ENCODE measurements at places on chromosomes 11 and 22. TPM values are rescaled to one million over a fixed set of nuclear protein-coding genes. Genes with fewer than 3 reads are reported as not detected.

Gene TIGD3
- total RNA-seq: not detected

Gene APOL5
- not detected for total RNA-seq

Gene JHY
- 1.3 TPM for total RNA-seq

Gene FGF3
- not detected for total RNA-seq

Gene BATF2
- 0.21 TPM for total RNA-seq

Gene PLAAT5
- total RNA-seq: 0.21 TPM

Gene MS4A6E
- not detected for total RNA-seq

Gene ATXN10
- total RNA-seq: 82.1 TPM

GRCh38 chr11:123431619-123432018 is 1.6 kb downstream of the GRAMD1B start:
- peak overlapping the region; percentile 68 for H3K4me3 ChIP-seq
- no peaks in the 10 kb centered on the region for H3K27me3 ChIP-seq
- no peaks in the 10 kb centered on the region for H3K36me3 ChIP-seq
- peaks cover 3% of the 10 kb centered on the region for H3K4me1 ChIP-seq
- DNase-seq: no peak
- no peak overlapping the region for H3K27ac ChIP-seq

- H3K36me3 ChIP-seq: no peaks in the 10 kb centered on the region
- no peaks in the 10 kb centered on the region for H3K4me1 ChIP-seq
- no peak overlapping the region for H3K4me3 ChIP-seq
- no peak for DNase-seq
- H3K27me3 ChIP-seq: no peaks in the 10 kb centered on the region
Observed at GRCh38 chr11:96798445-96798844, 408.6 kb downstream of the JRKL start.

DNA sequence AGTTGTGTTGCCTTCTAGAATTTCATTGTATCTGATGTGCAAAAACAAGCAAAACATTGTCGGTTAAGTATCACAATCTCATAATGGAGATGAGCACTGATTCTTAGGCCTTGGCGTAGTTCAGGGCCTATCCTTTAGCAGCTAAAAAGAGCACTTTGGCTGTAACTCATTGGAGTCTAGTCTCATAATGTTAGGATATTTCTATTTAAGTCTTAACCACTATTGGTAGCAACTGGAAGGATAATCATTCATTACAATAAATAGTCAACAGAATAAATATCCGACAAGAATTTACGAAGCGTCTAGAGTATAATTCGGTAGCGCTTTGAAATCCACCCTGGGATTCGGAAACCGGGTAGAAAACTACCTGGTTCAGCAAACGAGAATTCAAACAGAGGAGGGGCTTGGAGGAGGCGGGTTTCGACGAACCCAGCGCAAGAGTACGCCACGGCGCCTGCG is 461 bp upstream of the EED start:
- H3K36me3 ChIP-seq: no peaks in the 10 kb centered on the region
- H3K27ac ChIP-seq: peak overlapping the region; percentile 98
- peak; percentile 54 for DNase-seq
- no peaks in the 10 kb centered on the region for H3K27me3 ChIP-seq
- H3K4me1 ChIP-seq: peaks cover 3% of the 10 kb centered on the region

DNA sequence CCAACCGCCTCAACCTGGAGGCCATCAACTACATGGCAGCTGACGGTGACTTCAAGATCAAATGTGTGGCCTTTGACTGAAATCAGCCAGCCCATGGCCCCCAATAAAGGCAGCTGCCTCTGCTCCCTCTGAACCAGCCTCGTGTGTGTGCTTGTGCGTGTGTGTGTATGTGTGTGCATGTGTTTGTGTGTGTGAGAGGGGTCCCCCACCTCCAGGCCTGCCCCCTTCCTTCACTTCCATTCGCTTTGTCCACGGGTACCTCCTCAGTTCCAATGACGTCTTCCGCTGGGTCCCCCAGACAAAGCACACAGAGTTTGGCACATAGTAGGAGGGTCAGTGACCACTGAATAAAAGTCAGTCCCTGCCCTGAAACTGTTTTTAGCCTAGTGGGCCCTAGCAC is 4.2 kb downstream of the LGALS1 start:
- peaks cover 28% of the 10 kb centered on the region for H3K36me3 ChIP-seq
- H3K4me1 ChIP-seq: peaks cover 7% of the 10 kb centered on the region
- H3K27me3 ChIP-seq: no peaks in the 10 kb centered on the region
- H3K4me3 ChIP-seq: no peak overlapping the region

DNA sequence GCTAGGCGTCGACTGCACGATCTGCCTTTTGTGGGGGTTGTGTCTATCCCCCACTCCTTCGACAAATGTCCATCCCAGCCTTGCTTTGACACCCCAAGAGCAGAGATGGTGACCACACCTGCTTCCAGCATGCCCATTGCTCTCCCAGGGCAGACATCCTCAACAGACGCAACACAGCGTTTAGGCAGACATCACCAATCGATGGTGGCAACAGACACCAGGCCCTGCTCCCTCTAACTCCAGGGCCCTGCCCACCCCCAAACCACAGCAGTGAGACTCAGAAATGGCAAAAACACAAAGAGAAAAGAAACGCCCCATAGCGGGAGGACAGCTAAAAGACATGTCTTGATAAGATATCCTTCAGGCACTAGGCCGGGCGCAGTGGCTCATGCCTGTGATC is 150.9 kb downstream of the CRYBB2 start:
- H3K36me3 ChIP-seq: peaks cover 5% of the 10 kb centered on the region
- no peaks in the 10 kb centered on the region for H3K27me3 ChIP-seq
- DNase-seq: no peak
- H3K4me3 ChIP-seq: no peak overlapping the region
- H3K4me1 ChIP-seq: no peaks in the 10 kb centered on the region

GRCh38 chr11:17691550-17691949 is 27.8 kb upstream of the MYOD1 start:
- H3K36me3 ChIP-seq: no peaks in the 10 kb centered on the region
- H3K4me3 ChIP-seq: no peak overlapping the region
- H3K4me1 ChIP-seq: no peaks in the 10 kb centered on the region
- no peak for DNase-seq

DNA sequence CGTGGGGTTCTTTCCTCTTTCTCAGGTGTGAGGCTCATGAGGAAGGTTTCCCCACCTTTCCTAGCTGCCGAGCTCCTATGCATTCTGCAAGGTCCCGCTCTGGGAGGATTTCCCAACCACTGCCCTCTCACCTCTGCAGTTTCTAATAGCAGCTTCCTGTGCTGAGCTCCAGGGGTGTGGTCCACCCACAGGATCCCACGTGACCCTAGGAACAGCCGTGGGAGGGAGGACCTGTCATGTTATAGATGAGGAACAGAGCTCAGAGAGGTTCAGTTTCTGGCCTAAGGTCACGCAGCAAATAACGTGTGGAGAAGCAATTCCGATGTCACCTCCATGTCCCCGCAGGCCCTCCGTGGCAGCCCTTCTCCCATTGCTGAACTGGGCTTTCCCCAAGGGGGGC is 38.5 kb downstream of the FLRT1 start:
- no peak for DNase-seq
- no peaks in the 10 kb centered on the region for H3K4me1 ChIP-seq

- peak overlapping the region; percentile 33 for H3K4me3 ChIP-seq
- H3K27ac ChIP-seq: peak overlapping the region; percentile 98
- no peaks in the 10 kb centered on the region for H3K36me3 ChIP-seq
- DNase-seq: no peak
Observed at GRCh38 chr11:69915151-69915500, 95.9 kb upstream of the FGF3 start.

- no peaks in the 10 kb centered on the region for H3K36me3 ChIP-seq
- H3K4me1 ChIP-seq: no peaks in the 10 kb centered on the region
Observed at GRCh38 chr11:122714484-122714883, 59.0 kb downstream of the UBASH3B start.

DNA sequence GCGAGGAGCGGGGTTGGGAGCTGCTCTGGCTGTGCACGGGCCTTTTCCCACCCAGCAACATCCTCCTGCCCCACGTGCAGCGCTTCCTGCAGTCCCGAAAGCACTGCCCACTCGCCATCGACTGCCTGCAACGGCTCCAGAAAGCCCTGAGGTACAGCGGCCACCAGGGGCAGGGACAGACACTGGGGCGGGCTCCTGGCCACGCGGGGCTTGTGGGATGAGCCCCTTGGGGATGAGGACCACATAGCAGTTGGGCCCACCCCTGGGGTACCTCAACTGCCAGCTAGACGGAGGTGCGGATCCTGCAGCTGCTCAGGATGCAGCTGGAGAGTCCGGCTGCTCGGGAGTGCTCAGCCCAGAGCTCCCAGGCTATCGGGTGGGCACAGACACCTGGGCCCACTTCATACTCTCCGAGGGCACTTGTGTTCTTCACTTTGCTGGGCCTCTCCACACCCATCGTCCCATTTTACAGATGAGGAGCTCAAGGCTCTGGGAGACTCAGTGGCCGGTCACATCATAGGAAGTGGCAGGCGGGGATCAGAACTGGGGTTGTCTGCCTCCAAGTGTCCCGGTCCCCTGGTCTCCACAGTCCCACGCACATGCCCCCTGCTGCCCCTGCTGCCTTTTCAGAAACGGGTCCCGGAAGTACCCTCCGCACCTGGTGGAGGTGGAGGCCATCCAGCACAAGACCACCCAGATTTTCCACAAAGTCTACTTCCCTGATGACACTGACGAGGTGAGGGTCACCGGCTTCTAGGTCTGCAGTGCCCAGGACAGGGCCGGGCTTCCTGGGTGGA is 77.6 kb downstream of the MYO7A start:
- H3K4me3 ChIP-seq: no peak overlapping the region
- no peaks in the 10 kb centered on the region for H3K4me1 ChIP-seq
- no peak for DNase-seq
- H3K27me3 ChIP-seq: no peaks in the 10 kb centered on the region
- no peak overlapping the region for H3K27ac ChIP-seq

- no peak for DNase-seq
- no peak overlapping the region for H3K4me3 ChIP-seq
- no peak overlapping the region for H3K27ac ChIP-seq
- no peaks in the 10 kb centered on the region for H3K4me1 ChIP-seq
- H3K27me3 ChIP-seq: no peaks in the 10 kb centered on the region
- H3K36me3 ChIP-seq: no peaks in the 10 kb centered on the region
Observed at GRCh38 chr11:56799691-56800210, 51.3 kb upstream of the OR9G4 start.

DNA sequence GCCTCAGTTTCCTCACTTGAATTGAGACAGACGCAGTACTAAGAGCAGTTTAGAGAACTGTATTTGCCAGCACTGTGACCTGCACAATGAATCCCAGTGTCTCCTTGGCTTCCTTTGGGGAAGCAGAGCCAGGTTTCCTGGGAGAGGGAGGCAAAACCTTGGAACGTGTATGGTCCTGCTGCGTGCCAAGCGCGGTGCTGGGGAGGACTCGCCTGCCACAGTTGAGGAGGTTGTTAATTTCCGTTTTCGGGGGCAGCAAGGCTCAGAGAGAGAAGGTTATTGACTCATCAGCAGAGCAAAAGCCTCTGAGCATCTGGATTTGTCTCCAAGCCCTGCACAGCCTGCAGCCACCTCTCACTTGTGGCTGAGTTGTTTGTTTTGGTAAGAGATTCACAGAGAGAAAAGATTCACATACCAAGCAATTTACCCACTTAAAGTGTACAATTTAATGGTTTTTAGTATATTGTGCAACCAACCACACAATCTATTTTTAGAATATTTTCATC is 10.8 kb downstream of the SYT12 start:
- peak overlapping the region; percentile 69 for H3K27ac ChIP-seq
- no peaks in the 10 kb centered on the region for H3K27me3 ChIP-seq
- no peak for DNase-seq
- H3K4me1 ChIP-seq: peaks cover 12% of the 10 kb centered on the region
- no peak overlapping the region for H3K4me3 ChIP-seq

GRCh38 chr11:26137651-26138050 is 194.3 kb upstream of the ANO3 start:
- H3K4me3 ChIP-seq: no peak overlapping the region
- H3K36me3 ChIP-seq: no peaks in the 10 kb centered on the region
- H3K4me1 ChIP-seq: no peaks in the 10 kb centered on the region
- H3K27ac ChIP-seq: no peak overlapping the region
- no peak for DNase-seq
- no peaks in the 10 kb centered on the region for H3K27me3 ChIP-seq

GRCh38 chr11:129277198-129277843 is 85.2 kb upstream of the ARHGAP32 start:
- H3K27ac ChIP-seq: no peak overlapping the region
- H3K4me3 ChIP-seq: no peak overlapping the region
- no peaks in the 10 kb centered on the region for H3K36me3 ChIP-seq
- H3K4me1 ChIP-seq: no peaks in the 10 kb centered on the region
- H3K27me3 ChIP-seq: no peaks in the 10 kb centered on the region

GRCh38 chr11:119081682-119082260 is 2.9 kb upstream of the HMBS start:
- no peak overlapping the region for H3K27ac ChIP-seq
- no peak for DNase-seq
- peaks cover 59% of the 10 kb centered on the region for H3K36me3 ChIP-seq

DNA sequence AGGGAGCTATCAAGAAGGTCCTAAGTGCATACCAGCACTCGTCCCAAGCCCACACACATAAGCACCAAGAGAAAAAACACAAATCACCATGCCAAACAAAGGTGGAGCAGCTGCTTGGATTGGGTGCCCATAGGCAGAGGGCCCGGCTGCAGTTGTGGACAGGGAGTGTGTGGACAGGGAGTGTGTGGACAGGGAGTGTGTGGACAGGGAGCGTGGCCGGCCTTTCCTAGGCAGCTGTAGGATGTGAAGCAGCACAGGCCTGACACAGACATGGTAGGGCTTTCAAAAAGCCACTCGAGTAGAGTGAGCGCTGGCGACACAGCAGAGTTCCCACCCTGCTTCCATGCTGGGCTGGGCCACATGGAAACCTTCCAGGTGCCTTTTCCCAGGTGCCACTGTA is 3.5 kb downstream of the RTL6 start:
- H3K4me3 ChIP-seq: no peak overlapping the region
- no peak overlapping the region for H3K27ac ChIP-seq
- peaks cover 31% of the 10 kb centered on the region for H3K36me3 ChIP-seq
- H3K27me3 ChIP-seq: no peaks in the 10 kb centered on the region
- peaks cover 4% of the 10 kb centered on the region for H3K4me1 ChIP-seq

DNA sequence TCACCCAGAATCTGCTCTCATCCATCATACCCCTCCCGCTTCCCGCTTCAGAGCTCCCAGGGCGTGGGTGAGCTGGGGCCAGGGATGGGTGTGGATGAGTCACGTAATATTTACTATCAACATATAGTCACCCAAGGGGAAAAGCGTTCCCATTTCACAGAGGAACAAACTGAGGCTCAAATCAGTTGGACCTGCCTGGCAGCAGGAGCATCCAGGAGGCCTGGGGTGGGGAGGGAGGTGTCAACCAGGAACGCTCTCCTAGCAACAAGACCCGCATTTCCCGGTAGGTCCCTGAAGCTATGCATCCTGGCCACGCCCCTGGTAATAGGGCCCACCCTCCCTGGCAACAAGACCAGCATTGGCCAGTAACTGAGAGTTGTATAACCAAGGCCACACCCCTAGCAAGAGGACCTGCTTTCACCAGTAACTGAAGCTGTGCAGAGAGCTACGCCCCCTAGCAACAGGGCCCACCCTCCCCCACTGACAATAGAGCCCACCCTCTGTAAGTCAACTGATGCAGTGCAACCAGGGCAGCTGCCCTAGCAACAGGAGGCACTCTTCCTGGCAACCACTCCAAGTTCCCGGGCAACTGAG is 32.7 kb upstream of the TXNRD2 start:
- DNase-seq: no peak
- H3K36me3 ChIP-seq: peaks cover 77% of the 10 kb centered on the region
- no peaks in the 10 kb centered on the region for H3K27me3 ChIP-seq
- peak overlapping the region; percentile 28 for H3K27ac ChIP-seq
- H3K4me1 ChIP-seq: peaks cover 10% of the 10 kb centered on the region

Data from ascending aorta (tissue), 2 donors.